Hematopoietic multipotent progenitor cell treated with erythropoietin and hydrocortisone succinate and interleukin-3 and kit ligand, for 6 days (in vitro differentiated cells): ENCODE measurements at places on chromosomes 12 and 14.

- no peak for DNase-seq
Observed at GRCh38 chr14:69132513-69133181, 20.3 kb downstream of the DCAF5 start.

DNA sequence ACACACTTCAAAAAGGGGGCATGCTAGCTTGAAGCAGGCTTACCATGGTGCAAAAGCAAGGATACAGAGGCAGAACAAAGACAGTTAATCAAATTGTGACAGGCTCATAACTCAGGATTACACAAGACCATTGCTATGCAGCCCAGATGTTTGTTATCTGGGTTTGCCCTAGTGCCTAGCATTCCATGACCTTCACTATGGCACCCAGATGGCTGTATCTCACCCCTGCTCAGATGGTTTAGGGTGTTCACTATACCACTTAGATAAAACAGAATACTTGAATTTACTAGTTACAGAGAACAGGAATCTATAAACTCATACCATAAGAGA, 56.2 kb downstream of the SDR9C7 start:
- DNase-seq: peak; percentile 96

DNA sequence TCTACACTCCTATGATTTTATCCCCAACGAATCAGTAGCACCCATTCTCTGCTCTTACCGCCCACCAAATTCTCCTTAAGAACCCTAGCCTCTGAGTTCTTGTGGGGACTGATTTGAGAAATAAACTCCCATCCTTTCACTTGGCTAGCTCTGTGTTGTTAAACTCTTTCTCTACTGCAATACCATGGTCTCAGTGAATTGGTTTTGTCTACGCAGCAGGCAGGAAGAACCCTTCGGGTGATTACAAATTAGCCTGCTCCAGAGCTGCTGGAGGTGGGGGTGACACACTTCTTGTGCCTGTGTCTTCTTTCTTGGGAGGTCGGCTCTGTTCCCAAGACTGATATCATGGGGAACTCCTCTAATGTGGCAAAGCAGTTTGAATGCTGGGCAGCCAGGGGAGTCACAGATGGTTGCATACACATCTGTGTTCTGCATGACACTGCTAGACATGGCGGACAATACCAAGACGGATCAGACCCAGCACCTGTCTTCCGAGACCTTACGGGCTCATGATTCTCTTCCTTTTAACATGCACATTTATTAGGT, 1.6 kb upstream of the C1S start:
- no peak for DNase-seq

GRCh38 chr12:96908423-96908675, 1.3 kb downstream of the NEDD1 start:
- DNase-seq: no peak

- peak; percentile 43 for DNase-seq
Observed at GRCh38 chr12:203462-204260, 10.3 kb downstream of the SLC6A12 start.

GRCh38 chr14:61330511-61330910, 9.1 kb downstream of the PRKCH start:
- no peak for DNase-seq

DNA sequence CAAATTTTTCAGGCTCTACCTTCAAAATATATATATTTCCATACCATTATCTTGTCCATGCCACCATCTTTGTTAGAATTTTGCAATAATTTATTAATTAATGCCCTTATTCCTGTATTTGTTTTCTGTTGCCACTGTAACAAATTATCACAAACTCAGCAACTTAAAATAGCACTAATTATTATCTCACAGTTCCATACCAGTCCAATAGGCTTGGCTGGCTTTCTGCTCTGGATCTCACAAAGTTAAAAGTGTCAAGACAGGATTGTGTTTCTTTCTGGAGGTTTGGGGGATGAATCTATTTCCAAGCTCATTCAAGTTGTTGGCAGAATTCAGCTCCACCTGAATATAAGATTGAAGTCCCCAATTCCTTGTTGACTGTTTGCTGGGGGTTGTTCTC, 58.6 kb upstream of the SLC38A4 start:
- DNase-seq: no peak

DNA sequence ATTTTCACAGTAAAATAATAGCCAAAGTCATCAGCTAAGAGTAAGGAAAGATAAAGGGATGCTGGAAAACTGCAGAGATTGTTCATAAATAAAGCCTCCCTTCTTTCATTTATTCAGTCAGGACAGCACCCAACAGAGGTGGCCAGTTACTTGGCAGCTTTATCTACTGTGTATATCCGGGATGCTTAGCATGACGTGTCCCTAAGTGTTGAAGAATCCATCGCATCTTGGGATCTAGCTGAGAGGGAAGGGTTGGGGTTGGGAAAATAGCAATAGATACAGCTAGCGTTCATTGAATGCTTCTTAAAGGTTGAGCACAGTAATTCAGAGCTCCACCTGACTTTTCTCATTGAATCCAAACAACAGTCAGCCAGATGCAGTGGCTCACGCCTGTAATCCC, 5.6 kb upstream of the ERBB3 start:
- DNase-seq: no peak

DNA sequence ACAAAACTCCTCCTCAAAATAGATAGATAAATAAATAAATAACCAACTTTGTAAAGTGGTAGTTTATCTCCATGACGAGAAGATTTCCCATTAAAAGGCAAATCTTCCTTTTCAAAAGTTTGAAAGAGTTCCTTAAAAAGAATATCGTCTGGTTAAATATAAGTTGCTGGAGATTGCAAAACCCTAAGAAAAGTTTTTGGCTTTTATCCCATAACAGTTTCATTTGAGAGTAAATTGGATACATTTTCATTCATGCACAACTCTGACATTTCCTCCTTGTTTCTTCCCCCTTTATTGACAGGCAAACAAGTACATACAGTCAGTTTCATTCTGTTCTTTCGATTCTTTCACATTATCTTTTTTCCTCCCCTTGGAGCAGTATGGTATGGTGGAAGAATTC, 45.4 kb upstream of the BTG1 start:
- DNase-seq: peak; percentile 2

DNA sequence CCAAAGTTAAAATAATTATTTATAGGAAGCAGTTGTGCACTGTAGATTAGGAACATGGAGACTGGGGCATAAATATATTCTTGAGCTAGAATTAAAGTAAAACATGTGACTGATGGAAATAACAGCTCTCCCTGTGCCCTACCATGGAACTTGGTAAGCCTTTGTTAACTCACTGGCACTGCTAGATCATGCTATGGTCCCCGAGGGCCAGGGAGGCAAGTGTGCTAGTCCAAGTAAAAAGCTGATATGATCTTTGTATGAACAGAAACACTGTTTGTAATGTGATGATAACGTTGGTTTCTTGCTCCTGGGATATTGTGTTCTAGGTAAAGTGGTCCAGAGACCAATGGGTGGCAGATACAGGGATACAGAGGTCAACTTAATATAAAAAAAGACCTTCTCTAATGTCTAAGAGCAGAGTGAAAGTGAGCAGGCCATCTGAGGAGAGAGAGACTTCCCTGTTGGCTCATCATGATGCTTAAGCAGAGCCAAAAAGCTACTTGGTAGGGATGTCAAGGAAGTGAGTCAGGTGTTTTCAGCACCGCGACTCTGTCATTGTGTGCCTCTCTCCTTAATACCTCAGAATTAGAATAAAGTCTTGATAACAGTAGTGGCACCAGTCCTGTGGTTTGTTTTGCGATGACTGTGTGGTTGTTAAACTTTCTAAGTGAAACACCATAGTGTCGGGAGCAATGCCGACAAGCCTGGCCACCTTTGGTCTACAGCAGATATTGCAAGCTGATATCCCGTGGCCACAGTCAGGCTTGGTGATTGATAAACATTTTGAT, 27.6 kb downstream of the BICD1 start:
- peak; percentile 63 for DNase-seq

DNA sequence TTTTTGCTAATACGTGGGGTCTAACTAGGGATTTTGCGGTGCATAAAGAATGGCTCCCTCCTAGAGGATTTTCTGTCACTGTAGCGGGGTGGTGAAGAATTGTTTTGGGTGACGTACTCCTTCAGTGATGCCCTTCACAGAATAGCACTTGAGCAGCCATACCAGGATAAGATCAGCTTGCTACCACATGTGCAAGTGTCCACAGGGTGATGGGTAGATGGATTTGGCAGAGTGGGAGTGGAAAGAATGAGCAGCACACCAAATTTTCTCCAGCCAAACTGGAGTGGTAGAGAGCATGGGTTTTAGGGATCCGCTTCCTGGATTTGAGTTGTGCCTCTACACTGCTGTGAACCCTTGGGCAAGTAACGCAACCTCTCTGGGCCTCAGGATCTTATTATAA, 2.3 kb downstream of the TCP11L2 start:
- no peak for DNase-seq

DNA sequence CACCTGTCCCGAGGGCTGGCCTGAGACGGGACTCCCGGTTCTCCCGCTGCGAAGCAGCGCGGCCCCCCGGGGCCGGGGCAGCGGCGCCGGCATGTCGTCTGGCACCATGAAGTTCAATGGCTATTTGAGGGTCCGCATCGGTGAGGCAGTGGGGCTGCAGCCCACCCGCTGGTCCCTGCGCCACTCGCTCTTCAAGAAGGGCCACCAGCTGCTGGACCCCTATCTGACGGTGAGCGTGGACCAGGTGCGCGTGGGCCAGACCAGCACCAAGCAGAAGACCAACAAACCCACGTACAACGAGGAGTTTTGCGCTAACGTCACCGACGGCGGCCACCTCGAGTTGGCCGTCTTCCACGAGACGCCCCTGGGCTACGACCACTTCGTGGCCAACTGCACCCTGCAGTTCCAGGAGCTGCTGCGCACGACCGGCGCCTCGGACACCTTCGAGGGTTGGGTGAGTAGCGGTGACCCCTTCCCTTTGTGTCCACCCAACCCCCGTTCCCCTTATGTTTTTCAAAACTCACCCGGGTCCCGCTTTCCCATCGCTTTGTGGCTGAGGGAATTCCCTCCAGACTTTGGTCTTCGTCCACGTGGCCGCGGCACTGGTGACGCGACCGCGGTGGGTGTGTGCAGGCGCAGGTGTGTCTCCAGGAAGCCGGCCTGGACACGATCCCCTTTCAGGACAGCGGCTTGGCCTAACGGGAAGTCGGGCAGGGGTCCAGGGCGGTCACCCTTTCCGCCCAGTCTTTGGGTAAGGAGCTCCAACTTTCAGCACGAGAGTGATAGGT, 826 bp downstream of the PRKCH start:
- no peak for DNase-seq

- no peak for DNase-seq
Observed at GRCh38 chr12:1912580-1913376, 5.7 kb downstream of the CACNA2D4 start.

- peak; percentile 69 for DNase-seq
Observed at GRCh38 chr14:24351517-24351916, 11.7 kb upstream of the RIPK3 start.

DNA sequence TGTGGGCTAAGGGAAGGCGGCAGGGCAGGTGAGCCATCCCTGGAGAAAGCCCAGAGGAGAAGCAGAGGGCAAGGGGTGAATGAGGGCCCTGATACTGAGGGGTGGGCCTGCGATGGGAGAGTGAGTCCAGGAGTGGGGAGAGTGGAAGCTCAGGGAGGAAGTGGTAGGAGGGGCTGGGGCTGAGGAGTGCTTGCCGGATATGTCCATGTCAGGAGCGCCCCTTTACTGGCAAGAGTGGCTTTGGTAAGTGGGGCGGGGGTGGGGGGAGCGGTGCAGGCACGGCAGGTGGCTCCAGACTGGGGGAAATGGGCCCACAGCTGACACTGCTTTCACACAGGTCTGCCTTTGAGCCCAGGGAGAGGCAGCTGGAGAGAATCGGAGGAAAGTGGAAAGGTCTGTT, 86.4 kb upstream of the GPR68 start:
- no peak for DNase-seq

- no peak for DNase-seq
Observed at GRCh38 chr14:35362911-35363374, 41.6 kb downstream of the NFKBIA start.

- DNase-seq: no peak
Observed at GRCh38 chr12:128951448-128951847, 98.2 kb downstream of the GLT1D1 start.

DNA sequence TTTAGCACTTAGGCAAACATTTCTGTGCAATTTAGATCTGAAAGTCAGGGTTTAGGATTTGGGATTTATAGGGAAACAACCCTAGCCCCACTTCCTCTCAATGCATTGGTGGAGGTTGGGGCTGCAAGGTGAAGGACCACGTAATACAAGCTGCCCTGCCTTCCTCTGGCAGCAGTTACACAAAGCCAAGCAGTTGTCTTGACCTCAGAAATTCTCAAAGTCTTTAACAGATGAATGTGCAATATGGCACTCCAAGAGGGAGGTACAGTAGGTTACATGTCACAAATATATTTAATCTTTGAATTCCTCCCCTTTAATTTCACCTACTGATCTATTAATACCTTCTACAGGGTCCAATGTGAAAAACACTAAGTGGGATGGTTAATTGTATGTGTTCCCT, 23.9 kb downstream of the IFNG-AS1 start:
- no peak for DNase-seq

- DNase-seq: no peak
Observed at GRCh38 chr12:2772370-2772769, 22.4 kb upstream of the FKBP4 start.

- no peak for DNase-seq
Observed at GRCh38 chr14:31927348-31927832, 149.7 kb upstream of the ARHGAP5 start.

GRCh38 chr12:100359248-100359647, 2.4 kb downstream of the SLC17A8 start:
- no peak for DNase-seq

- DNase-seq: no peak
Observed at GRCh38 chr12:13496111-13496510, 299.6 kb downstream of the EMP1 start.

DNA sequence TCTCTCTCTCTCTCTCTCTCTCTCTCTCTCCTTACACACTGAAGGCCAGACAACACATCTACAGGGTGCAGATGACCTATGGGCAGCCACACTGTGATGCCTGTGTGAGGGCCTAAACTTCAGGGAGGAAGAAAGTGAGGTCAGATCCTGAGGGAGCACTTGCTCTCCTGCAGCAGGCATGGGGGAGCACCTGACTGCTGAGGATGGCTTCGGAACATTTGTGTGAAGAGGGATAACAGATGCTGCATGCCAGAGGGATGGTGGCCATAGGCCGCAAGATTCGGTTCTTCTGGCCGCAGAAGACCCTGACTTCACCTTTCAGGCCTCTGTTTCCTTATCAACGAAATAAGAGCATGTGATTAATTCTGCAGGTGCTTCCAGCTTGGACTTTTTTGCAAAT, 11.7 kb upstream of the SERPINA11 start:
- DNase-seq: no peak

- no peak for DNase-seq
Observed at GRCh38 chr12:130992979-130993538, 39.4 kb downstream of the ADGRD1 start.

DNA sequence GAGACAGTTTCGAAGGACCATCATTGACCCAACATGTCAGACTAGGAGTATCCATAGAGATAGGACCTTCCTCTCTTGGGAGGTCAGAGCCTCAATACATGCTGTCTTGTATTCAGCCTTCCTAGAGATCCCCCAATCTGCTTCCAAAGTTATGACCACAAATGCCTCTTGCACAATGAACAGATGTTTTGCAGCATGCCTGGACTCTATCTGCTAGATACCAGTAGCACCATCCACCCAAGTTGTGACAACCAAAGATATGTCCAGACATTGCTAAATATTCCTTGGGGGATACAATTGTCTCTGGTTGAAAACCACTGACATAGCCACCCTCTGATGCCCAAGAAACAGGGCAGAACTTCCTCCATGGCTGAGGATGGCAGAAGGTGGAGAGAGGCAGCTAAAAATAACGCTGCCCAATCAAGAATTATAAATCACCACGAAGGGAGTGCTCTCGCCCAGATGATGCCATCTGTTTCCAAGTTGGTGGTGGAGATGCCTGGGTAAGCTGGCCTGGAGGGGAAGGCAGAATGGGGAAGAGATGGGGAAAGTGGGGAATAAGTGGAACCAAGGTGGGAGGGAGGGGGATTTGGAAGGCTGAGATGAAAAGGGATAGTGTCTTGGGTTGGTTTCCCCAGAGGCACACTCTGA, 42.9 kb upstream of the NOS1 start:
- DNase-seq: no peak
